H9 (cell line): ENCODE measurements at places on chromosomes 11 and 22.
A peak's percentile ranks its signal among the peaks of the same experiment; 100 is the strongest.

DNA sequence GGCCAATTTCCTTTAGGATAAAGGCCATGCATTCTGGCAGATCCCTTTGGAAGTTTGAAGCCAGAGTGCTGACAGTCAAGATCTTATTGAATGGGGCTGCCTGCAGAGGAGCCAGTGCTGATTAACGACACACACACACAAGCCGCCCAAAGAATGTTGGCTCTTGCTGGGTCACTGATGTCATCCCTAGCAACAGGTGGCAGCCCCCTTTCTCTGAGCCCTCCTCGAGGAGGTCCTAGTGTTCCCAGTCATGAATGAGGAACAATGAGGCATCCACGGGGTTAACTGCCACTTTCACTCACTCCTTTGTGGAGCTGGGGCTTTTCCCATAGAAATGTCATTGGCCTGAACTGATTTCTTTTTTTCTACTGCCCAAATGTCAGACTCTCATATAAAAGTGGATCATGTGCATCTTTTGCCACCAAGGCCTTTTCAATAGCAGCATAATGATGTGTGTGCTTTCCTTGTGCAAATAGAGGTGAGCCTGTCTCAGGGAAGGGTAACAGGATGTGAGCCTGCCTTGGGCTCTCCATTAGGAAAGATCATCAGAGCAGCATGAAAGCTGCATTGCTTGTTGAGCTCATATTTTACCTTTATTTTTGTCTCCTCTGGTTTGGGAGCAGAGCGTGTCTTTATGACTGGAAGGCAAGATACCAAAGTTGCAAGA, 301.8 kb upstream of the MTNR1B start:
- DNase-seq, result peak; percentile 36

GRCh38 chr22:48886604-48887393, 940.9 kb downstream of the BRD1 start:
- peak; percentile 15 for DNase-seq

GRCh38 chr22:37045958-37046357, 5.6 kb upstream of the KCTD17 start:
- no peak for DNase-seq

DNA sequence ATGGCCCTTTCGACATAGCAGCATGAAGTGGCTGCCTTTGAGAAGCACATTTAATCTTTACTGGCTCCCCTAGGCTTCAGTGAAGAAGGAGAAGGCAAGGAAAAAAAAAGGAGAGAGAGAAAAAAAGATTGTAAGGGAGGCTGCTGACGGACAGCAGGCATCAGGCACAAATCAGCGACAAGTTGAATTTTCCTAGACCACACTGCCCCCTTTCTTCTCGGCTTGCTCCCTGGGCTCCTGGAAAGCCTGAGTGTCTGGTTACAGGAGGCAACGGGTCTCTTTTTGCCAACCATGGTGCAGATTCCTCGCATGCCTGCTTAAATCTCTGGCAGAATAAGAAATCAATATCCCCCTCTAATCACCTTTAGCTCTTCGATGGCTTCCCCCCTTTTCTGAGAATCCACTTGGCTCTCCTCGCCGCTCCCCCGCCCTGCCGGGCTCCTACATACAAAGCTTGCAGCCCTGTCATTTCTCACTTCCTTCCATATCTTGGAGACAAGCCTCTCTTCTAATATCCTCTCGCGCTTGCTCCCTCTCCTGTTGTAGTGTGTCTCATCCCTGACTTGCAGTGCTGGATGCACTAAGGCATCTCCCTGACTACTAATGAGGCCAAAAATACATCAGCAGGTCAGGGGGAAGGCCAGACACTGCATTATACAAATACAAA, 14.3 kb downstream of the BLID start:
- DNase-seq, result peak; percentile 85

GRCh38 chr11:845872-846495, 3.3 kb downstream of the TSPAN4 start:
- DNase-seq, result no peak

GRCh38 chr22:38079804-38080203, 4.2 kb downstream of the SLC16A8 start:
- DNase-seq, result no peak

- DNase-seq, result no peak
Measured at GRCh38 chr11:2477254-2477653, 32.4 kb downstream of the KCNQ1 start.

DNA sequence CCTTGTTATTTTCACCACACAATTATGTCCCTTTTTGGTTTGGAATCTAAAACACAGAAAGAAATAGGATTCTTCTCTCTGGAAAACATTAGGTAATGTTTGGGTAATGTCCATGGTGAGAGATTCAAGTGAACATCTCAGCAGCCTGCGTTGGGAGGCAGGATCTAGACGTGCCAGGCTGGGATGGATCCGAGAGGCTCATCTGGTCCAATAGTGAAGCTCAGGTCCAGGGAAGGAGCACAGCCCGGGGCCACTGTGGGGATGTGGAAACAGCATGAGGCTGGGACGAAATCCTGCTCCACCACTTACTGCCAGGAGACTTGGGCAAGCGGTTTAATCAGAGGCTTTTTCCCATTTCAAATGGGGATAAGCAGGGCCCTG, 109.9 kb downstream of the CSNK2A3 start:
- DNase-seq, result no peak

DNA sequence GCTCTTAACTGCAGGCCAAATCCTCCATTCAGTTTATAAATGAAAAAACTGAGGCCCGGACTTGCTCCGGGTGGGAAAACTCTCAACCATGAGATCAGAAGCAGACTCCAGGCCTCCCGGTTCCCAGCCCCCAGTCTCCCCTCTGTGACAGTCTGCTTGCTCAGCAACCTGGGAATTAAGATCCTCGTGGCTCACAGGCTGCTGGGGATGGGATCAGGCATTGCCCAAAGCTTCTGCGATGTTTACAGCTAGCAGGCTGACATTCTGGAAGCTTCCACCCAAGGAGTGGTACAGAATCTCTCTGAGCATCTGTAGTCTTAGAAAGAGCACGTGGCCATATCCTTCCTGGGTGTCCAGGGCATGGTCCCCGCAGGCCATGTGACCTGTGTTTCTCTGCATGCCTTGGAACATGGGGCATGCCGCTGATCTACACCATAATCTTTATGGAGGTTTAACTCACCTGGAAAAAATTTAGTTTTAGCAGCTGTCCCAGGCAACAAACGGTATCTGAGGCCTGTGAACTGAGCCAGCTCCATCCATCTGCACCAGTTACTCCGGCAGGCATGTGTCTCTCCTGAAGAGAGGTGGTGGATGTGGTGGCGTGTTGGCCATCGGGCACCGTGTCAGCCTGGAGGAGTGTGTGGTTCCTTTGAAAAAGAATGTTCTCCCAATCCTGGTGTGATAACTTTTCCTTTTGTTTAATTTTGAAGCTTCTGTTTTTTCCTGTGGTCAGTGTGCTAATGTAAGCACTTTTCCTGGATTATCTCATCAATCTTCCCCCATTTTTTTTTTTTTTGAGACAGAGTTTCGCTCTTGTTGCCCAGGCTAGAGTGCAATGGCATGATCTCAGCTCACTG, 7.9 kb downstream of the FBLN1 start:
- no peak for DNase-seq

- DNase-seq, result no peak
Measured at GRCh38 chr22:33654173-33654895, 265.9 kb downstream of the LARGE1 start.

- DNase-seq, result no peak
Measured at GRCh38 chr11:62142921-62143320, 19.1 kb downstream of the INCENP start.

- no peak for DNase-seq
Measured at GRCh38 chr11:95917193-95918036, 6.5 kb downstream of the MTMR2 start.

DNA sequence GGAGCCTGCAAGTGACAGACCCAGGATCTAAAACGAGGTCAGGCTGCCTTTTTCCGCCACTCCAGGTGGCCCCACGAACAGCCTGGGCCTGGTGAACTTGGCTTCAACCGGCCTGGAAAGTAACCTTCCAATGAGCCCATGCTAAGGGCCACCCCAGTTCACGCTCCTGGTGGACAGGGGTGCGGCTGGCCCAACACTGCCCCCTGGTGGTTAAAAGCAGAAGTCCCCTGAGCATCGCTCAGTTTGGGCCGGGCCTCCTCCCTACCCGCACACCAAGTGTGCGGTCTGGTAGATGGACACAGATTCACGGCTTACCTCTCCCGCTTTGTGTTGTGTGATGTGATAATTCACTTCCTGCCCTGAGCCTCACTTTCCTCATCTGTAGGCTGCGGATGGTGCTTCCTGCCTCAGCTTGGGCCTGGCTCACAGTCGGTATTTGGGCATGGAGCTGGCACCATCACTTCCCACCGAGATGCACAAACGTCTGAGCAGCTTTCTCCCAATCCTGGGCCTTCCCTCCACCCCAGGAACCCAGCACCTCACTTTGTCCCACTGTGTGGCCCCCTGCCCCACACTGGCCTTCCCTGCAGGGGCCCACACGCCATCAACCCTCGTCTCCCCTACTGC, 13.7 kb upstream of the SEC14L3 start:
- DNase-seq, result peak; percentile 82

GRCh38 chr11:120996973-120997372, 26.9 kb upstream of the TBCEL start:
- no peak for DNase-seq

- no peak for DNase-seq
Measured at GRCh38 chr22:37052386-37053309, 1.1 kb downstream of the KCTD17 start.

DNA sequence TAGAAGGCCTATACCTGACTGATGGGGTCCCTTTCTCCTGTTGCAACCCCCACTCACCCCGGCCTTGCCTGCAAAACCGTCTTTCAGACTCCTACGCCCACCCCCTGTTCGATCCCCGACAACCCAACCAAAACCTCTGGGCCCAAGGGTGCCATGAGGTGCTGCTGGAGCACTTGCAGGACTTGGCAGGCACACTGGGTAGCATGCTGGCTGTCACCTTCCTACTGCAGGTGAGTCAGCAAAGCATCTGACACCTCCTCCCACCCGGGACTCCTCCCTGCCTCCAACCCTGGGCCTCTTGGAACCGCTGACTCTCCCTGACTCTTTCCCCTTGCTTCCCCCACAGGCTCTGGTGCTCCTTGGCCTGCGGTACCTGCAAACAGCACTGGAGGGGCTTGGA, 1.2 kb downstream of the ROM1 start:
- DNase-seq, result no peak

DNA sequence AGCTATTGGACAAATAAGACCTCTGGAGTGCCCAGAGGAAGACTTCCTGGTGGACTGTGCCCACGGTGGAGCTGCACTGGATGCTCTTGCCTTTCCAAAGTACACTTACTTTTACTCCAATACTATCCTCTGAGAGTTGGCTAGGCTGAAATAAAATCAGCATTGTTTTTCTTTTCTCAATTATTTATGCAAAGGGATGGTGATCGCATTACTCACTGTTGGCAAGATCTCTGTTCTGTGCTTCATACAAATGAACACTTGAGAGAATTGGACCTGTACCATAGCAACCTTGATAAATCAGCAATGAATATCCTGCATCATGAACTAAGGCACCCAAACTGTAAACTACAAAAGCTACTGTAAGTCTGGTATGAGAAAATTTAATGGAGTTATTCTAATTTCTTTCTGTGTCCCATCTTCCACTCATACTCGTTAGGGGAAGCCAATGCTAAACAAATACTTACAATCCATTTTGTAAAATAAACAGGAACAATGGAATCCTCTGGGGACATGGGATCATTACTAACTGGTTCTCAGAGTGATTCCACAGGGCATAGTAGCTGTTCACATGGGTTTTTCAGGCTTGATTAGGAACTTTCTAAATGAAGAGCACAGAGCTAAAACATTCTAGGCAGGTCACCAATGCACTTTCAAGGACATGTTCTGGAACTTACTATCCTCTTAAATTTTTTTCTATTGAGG, 26.3 kb downstream of the NLRP14 start:
- DNase-seq, result no peak

DNA sequence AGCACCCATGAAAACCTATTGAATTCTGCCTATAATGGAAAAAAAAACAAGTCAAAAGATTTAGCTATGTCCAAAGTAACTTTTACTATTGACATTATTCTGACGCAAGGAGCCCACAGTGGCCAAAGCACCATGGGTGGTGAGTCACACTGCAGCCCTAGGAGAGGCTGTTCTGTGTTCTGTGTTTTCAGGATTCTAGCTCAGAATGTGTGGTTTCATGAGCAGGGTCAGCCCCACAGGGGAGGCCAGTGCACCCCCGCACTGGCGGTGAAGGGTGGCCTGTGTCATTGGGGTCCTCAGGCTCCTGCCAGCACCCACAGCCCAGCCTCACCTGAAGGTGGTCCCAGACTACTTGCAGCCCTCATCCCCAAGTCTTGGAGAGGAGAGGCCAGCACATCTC, 112.2 kb downstream of the BRD1 start:
- DNase-seq, result no peak

- peak; percentile 82 for DNase-seq
Measured at GRCh38 chr22:44888491-44889254, 121.1 kb downstream of the PHF21B start.

GRCh38 chr11:47186700-47187695, 764 bp upstream of the PACSIN3 start:
- DNase-seq, result peak; percentile 77

DNA sequence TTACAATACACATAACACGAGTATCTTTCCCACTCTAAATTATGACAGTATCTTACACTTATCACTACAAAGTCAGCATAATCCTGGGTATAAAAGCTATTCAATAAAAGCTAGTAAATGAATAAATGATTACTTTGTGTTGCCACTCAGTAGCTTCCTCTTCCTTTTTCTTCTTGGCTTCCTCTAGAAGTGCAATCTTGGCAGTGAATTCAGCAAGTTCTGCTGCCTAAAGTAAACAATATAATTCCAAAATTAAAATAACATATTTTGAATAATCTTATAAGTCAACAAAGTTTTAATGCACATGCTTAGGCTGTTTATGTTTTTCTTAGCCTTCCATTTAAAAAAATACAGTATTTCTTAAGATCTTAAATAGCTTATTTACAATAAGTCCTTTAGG, 60.4 kb downstream of the RDX start:
- no peak for DNase-seq

GRCh38 chr11:131302836-131303235, 67.6 kb upstream of the NTM start:
- DNase-seq, result no peak

GRCh38 chr11:46378811-46379481, 2.5 kb upstream of the MDK start:
- DNase-seq, result no peak

GRCh38 chr11:80118073-80118472, 677.2 kb upstream of the TENM4 start:
- DNase-seq, result no peak

DNA sequence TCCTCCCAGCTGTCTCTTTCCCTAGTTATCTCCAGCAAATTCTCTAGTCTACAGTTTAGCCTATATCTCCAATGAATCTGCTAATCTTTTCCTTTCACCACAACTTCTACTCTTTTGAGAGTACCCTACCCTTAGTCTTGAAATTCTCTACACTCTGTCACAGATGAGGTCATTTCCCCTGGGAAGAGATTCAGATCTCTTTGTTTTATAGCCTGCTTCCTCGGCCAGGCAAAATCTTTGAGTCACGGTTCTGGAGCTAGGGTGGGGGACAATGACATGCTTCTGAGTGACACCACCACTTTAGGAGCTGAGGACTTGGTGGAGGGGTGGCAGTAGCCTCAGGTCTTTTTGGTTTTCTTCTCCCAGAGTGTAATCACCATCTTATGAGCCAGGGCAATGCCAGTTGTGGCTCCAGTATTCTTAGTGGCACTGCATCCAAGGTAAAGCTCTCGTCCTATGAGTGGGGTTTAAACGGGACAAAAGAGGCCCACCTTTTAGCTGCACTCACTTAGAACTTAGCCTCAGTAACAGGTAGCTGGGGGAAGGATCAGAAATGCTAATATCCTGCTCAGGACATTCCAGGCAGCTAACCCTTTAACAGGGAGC, 98.5 kb upstream of the RRM1 start:
- no peak for DNase-seq

- DNase-seq, result no peak
Measured at GRCh38 chr22:30129636-30130035, 49.4 kb downstream of the HORMAD2 start.

- DNase-seq, result peak; percentile 65
Measured at GRCh38 chr22:24429411-24430365, 2.3 kb downstream of the ADORA2A start.
